ENCODE measurements at places on chromosomes 1 and 21.

GRCh38 chr1:220819467-220820026 is 32.8 kb downstream of the MTARC1 start:
- DNase-seq: no peak

- DNase-seq: no peak
These were observed 19.0 kb downstream of the MORC3 start for GRCh38 chr21:36338975-36339374.

- no peak for DNase-seq
These were observed 1.6 kb downstream of the PALMD start for GRCh38 chr1:99647490-99647889.

GRCh38 chr1:107991371-107992066 is 26.5 kb upstream of the VAV3 start:
- no peak for DNase-seq

DNA sequence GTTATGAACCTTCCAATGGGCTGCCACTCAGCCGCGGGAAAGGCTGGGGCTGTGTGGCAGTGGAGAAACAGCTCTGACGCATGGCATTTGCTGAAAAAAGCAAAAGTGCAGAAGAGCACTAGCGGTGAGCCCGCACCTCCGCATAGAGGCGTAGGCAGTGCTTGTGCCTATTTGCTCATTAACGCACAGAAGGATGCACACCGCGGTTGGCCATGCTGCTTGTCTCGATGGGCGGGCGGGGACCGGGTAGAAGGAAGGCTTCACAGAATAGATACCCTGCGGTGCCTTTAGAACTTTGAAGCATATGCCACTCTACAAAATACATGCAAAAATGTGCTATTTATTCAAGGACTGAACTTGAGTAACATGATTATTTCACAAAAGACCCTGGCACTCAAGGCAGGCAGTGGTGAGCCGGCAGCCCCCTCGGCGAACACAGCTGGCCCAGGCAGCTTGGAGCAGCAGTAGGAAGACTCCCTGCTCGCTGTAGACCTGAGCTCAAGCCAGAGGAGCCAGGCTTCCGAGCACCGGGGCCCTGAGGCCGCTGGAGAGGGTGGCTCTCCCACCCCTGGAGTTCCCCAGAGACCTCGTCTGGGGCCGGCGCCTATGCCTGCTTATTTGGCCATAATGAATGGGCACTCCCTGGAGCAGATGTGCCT is 71.5 kb downstream of the SIK1 start:
- DNase-seq: no peak

- no peak for DNase-seq
These were observed 19.4 kb downstream of the PLEKHO1 start for GRCh38 chr1:150168960-150169601.

DNA sequence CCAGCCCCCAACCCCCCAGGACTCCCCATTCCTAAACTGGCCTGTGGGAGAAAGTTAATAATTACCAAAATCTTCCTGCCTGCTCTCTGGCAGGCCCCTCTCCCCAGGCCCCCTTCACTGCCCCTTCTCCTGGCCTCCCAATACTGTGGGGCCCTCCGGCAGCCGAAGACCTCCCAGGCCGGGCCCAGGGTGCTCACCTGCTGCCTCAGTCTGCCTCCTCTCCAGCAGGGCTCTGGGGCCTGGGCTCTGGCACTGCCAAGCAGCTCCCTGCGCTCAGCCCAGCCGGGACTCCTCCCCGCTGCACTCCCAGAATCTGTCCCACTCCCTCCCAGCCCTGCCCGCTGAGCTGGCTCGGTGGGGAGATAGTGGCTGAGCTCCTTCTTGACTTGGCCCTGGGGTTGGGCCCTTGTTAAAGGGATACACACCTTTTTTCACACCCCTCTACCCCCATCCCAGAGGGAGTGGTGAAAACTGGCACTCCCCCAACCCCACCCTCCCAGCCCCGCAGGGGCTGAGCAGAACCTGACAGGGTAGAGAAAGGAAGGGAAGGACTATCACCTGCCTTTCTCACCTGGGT is at the start of gene S100A16:
Gene S100A16 (minus strand): TSS at position 383 of the 577 bp plus-strand sequence. CDS start 4,986 bp downstream, outside the sequence.
- DNase-seq: no peak

- DNase-seq: no peak
These were observed 2.7 kb downstream of the SH2D2A start for GRCh38 chr1:156813750-156814570.

DNA sequence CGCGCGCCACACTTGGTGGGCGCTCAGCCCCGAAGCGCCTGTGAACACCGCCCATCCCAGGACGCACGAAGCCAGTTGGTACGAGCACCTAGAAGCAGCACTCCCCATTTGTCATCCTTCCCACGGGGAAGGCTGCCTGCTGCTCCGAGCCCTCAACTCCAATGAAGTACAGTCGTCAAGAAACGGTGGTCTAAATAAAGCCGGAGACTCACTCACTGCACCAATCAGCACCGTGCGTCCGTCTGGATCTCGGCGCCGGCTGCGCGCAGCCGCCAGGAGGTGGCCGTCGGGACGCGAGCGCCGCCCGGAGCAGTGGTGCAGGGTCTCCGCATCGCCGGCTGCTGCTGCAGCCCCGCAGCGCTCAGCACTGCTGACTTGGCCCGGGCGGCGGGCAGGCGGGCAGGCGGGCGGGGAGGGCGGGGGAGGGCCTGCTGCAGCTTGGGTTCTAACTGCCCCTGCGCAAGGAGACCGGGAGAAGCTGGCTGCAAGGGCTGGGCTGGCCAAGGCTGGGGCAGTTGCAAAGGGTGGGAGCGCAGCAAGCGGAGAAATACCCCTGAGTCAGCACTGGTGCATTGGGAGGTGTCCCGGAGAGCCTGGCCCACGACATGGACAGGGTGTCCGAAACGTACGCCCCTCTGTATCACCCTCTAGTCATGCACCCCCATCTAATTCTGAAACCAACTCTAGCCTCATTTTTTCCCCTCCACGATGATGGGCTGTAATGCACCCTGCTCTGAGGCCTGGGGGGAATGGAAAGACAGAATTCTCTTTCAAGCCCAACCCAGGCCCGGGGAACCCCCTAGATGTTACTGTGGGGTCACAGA is 35.8 kb upstream of the H6PD start:
- no peak for DNase-seq

DNA sequence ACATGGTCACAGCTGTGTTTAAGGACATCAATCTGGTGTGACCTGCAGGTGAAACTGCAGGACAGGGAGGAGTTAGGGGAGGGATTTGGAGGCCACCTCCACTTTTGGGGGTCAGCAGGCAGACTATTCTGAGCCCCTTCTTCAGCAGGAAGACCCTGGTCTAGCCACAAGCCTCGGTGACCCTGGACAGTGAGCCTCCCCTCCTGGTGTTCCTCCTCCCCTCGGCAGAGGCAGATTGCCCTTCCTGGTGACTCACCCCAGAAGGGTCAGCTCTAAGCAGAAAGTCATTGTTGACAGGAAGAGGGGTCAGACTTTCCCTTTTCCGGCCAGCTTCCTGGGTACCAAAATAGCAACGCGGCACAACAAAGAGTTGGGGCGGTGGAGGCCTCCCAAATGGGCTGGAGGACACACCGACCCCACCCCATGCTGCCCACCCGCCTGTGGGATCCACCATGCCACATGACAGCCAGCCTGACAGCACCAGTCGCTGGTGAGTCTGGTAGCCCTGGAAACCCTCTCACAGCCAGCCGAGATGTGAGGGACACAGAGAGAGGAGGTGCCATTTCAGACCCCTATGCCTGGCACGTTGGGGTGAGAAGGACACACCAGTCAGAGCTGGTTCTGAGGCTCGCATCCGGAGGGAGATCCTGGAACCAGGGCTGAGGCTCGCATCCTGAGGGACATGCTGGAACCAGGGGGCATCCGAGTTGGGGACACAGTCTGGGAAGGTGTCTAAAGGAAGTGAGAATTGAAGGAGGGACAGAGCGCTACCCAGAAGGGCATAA is 14.7 kb upstream of the CSF1 start:
- no peak for DNase-seq

DNA sequence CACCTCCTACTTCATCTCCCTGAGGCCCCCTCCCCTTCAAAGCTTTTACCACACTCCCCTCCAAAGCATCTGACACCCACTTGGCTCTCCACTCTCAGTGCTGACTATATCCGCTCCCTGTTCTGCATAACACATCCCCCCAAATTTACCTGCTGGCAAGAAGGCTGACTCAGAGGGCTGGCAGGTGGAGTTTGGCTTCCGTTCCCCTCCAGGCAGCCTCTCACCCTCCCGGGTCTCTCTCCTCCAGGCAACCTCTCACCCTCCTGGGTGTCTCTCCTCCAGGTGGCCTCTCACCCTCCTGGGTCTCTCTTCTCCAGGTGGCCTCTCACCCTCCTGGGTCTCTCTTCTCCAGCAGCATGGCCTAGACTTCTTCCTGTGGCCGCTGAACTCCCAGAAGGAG is 562.1 kb downstream of the NPHP4 start:
- no peak for DNase-seq

- DNase-seq: no peak
These were observed 174.0 kb downstream of the TRABD2B start for GRCh38 chr1:47823040-47823808.

- DNase-seq: no peak
These were observed 5.2 kb downstream of the PFKFB2 start for GRCh38 chr1:207058252-207058651.

DNA sequence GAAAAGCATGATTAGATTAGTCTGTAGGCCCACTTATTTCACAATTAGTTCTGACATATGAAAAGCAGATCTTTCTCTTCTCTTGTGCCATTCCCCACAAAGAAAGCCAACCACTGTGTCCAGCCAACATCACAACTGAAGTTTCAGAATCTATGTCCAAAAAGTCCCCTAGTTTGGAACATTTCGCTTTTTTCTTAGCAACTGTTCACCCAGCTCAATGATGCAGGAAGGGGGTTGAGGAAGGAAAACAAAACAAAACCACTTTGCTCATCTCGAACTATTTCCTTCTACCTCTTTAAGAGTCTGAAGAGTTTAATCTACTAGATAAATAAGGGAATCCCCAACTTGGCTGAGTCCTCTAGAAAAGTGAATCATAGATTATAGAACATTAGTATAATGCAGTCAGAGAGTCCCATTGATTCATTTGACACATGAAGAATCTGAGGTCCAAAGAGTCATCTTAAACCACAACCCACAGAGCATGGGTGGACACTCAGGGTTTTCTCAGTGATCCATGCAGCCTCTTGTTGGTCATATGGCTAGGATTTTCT is 159.3 kb upstream of the SGIP1 start:
- no peak for DNase-seq

- no peak for DNase-seq
These were observed 1.5 kb downstream of the AKIRIN1 start for GRCh38 chr1:38992412-38993111.

- DNase-seq: no peak
These were observed 25.5 kb upstream of the MTMR11 start for GRCh38 chr1:149962039-149962647.

GRCh38 chr1:169059421-169059820 is 47.1 kb upstream of the ATP1B1 start:
- DNase-seq: no peak

DNA sequence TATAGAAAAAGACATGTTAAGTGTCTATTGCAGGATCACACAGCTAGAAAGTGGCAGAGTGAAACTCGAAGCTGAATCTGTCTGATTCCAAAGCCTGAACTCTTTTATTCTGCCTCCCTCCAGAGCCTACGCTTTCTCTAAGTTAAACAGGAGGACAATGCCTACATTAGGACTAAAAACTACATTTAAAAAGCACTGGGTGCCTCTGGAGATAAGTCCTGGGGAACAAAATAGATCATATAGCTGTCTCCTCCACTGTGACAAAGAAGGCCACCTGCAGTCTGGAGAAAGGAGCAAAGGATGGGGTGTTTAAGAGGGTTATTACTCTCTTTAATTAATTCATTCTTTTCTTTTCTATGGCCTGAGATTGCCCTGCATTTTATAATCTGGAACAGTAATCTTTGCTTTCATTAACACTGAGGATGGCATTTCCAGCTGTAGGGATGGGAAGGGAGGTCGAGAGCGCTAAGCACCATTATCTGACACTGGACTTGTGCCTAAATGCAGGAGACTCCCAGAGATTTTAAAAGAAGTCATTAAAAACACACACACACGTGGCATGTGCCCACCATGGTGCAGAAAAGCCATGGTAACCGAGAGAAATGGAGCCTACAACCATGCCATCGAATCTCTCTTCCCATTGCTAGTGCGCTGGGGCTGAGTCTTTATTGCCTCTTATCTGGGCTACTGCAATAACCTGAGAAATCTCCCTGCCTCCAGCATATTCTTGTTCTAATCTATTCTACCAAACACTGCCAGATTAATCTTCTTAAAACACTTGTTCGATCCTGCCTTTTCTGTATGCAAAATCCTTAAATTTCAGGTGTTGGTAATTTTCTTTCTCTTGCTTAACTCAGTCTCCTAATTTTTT is 92.2 kb downstream of the PLXNA2 start:
- no peak for DNase-seq

DNA sequence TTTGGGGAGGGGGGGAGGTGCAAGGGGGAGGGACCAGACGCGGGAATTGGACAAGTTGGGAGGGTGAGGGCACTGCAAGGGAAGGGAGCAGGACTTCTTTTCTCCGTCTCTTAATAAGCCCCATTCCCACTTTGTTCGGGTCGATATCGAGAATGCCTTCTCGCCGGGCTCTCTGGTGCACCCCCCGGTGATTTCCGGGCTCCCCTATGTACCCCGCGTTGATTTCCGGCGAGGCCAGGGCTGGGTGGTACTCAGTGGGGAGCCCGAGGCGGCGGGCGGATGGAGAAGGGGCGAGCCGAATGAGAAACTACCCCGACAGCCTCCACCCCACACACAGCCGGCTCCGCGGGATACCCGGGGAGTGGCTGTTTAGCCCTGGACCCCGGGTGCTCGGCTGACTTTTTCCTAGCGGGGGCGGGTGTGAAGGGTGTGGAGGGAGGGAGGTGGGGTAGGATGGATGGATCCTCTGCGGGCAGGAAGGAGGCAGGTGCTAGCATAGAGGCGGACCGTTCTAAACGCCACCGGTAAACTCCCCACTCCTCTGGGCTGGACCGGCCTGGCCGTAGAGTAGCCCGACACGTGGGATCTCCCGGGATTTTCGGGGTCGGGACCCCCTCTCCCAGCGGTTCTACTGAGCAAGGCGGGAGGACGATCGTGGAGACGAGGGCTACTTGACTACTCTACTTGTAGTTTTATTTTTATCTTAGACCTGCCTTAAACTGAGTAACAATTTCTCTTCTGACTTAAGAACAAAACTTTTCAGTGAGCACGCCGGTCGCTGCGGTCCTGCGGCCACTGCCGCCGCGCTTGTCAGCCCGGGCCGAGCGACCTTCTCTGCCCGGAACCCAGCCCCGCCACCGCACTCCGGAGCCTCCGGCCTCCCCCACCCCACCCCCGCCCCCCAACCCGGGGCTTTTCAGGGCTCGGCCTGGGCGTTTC is 1.0 kb downstream of the RNF220 start:
- DNase-seq: no peak

DNA sequence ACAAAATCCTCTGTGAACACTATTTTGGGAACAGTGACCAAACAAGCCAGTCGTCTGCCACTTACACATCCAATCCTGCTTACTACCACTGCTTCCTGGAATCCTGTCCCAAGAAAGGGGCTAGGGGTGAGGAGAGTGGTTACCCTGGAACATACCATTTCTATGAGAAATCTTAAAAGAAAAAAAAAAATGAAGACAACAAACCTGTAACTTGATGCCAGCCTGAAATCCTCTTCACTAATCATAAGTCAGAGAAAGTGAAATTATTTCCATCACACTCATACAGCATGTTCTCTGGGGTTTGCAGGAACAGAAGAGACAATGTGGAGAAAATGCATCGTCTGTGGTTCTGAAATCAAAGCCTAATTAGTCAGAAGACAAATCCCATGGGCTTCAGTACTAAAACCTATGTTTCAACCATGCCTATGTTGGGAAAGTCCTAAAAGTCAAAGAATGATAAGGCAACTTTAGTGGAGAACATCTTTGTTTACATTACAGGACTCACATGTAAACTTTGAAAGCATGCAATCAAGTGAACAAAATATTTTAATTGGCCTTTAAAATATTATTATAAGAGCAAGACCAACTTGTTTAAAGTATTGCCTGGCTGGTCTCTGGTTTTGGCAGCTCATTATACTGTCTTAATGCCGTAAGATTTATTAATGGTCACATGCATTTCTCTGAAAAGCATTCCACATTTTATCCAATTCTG is 220.7 kb downstream of the LTN1 start:
- DNase-seq: no peak
